ENCODE measurements at places on chromosomes 2 and 18. TPM values are rescaled to one million over a fixed set of nuclear protein-coding genes. Genes with fewer than 3 reads are reported as not detected.

IL36A gene
- not detected for total RNA-seq

TMEM131 gene
- total RNA-seq, result 16.1 TPM

CDH7 gene
- total RNA-seq, result not detected

DIS3L2 gene
- total RNA-seq, result 13.6 TPM

GCG gene
- total RNA-seq, result not detected

UGT1A1 gene
- 0.78 TPM for total RNA-seq

CTLA4 gene
- total RNA-seq, result not detected

UGT1A10 gene
- total RNA-seq, result not detected

ITGAV gene
- total RNA-seq, result 88.2 TPM

RAB6C gene
- not detected for total RNA-seq

NTSR2 gene
- not detected for total RNA-seq

TMEM169 gene
- total RNA-seq, result 0.38 TPM

CIDEA gene
- not detected for total RNA-seq

CRYGA gene
- not detected for total RNA-seq

CDC42EP3 gene
- total RNA-seq, result 88.3 TPM

PHOSPHO2 gene
- total RNA-seq, result 3.2 TPM

UGT1A6 gene
- total RNA-seq, result 1.1 TPM

EML6 gene
- total RNA-seq, result 1.0 TPM

DUSP11 gene
- 47.7 TPM for total RNA-seq

AMER3 gene
- total RNA-seq, result not detected

SOX11 gene
- not detected for total RNA-seq

WNT6 gene
- total RNA-seq, result 0.31 TPM

SLC4A3 gene
- total RNA-seq, result 3.2 TPM

XDH gene
- total RNA-seq, result 1.4 TPM

CPLX4 gene
- total RNA-seq, result not detected

CXCR1 gene
- total RNA-seq, result not detected

CYP20A1 gene
- 10.0 TPM for total RNA-seq

SCN3A gene
- not detected for total RNA-seq

SLC11A1 gene
- 0.08 TPM for total RNA-seq

CPS1 gene
- 10.9 TPM for total RNA-seq

UBE2F gene
- 52.6 TPM for total RNA-seq

GAREM1 gene
- 5.2 TPM for total RNA-seq

MYOM1 gene
- 0.41 TPM for total RNA-seq

LIMS4 gene
- 0.85 TPM for total RNA-seq

SERPINB13 gene
- total RNA-seq, result not detected

INPP1 gene
- 33.8 TPM for total RNA-seq

KLHL30 gene
- 0.25 TPM for total RNA-seq

NPHP1 gene
- total RNA-seq, result 6.7 TPM

All from A549 treated with Hydrocortisone at 1 μM for 4 hours (cell line).